ENCODE measurements at places on chromosomes 16 and 17.
A peak's percentile ranks its signal among the peaks of the same experiment; 100 is the strongest.

DNA sequence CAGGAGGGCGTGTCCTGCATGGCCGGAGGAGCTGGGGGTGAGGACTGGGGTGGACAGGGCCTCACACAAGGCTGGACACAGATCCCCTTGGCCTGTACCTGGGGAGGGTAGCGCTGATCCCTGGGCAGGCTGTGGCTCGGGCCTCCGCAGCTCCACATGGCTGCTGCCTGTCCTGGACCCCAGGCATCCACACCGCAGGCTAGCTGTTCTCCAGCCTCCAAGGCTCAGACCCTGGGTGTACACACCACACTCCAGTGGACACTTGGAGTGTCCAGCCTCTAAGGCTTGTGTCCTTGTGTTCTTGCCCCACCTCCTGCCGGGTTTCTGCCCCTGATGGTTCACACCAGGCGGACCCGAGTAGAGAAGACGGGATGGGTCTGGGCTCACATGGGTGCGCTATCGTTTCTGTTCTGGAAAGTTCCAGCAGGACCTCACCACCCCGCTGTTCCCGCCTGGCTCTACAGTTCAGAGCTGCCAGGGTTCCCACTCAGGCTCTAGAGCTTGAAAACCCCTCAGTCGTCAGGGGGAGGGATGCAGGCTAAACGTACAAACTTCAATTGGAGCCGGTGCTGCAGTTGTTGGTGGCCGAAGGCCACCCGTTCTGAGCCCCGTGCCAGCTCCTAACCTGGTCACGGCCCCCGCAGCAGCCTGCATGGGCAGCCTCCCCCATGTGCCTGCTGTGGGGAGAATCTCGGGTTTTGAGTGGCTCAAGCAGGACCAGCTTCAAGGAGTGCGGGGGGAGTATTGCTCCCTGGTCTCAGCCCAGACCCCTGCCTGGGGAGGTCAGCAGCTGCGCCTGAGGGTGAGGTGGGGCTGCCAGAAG lies 6.6 kb upstream of the FN3KRP start:
- DNase-seq: no peak

DNA sequence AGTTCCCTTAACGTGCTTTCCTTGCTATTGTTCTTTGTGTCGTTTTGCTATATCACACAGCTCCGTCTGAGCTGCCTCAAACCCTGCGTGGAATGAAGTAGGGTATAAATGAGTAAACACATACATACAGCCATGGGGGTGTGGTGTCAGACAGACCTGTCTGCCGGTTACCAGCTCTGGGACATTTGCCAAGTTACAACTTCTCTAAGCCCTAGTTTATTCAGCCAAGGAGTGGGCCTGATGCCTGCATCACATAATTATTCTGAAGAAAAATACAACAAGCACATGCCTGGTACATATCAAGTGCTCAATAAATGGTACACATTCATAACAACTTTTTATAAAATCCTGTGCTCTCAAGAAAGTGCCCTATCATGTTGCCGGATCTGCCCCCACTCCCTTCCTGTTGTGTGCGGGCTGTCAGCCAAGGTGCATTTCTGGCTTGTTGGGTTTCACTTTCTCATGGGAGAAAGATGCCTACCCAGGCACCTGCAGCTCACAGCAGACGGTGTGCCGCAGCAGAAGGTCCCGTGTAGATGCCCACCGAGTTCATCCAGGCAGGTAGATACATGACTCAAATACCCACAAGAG lies 30.5 kb downstream of the SMPD3 start:
- DNase-seq: peak; percentile 86

DNA sequence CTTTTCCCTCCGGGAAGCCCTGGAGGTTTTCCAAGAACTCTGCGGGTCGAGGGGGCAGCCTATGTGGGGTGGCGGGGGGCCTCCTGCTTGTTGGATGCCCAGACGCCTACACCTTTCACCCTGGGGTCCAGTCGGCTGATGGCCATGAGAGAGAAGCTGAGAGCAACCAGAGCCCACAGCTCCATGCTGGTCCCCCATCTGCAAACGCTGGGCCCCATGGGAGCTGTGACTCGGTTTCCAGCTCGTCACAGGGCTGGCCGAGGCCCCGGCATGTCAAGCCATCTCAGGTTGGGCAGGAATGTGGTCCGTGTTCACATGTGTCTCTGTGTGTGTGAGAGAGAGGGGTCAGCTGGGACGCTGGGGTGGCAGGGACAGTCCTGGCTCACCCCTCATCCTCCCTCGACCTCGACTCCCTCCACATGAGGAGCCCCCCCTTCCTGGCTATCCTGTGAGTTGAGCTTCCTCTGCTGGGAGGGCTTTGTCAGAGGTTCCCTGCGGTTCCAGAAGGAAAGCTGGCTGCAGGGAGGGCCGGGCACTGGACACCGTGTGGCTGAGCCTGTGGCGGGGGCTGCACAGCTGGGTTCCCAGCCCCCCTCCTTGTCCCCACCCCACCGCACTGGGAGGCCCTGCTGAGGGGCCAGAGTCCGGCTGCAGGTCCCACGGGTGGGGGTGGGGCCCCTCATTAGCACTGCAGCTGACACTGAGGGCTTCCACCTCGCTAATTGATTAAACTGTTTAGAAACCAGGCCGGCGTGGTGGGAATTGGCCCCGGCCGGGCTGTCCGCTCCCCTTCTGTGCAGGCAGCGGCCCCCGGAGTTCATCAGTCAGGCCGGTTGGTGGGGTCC lies 19.1 kb downstream of the METRNL start:
- DNase-seq: no peak

- no peak for DNase-seq
These were observed 47.9 kb upstream of the ARHGAP17 start for GRCh38 chr16:25063102-25063501.

DNA sequence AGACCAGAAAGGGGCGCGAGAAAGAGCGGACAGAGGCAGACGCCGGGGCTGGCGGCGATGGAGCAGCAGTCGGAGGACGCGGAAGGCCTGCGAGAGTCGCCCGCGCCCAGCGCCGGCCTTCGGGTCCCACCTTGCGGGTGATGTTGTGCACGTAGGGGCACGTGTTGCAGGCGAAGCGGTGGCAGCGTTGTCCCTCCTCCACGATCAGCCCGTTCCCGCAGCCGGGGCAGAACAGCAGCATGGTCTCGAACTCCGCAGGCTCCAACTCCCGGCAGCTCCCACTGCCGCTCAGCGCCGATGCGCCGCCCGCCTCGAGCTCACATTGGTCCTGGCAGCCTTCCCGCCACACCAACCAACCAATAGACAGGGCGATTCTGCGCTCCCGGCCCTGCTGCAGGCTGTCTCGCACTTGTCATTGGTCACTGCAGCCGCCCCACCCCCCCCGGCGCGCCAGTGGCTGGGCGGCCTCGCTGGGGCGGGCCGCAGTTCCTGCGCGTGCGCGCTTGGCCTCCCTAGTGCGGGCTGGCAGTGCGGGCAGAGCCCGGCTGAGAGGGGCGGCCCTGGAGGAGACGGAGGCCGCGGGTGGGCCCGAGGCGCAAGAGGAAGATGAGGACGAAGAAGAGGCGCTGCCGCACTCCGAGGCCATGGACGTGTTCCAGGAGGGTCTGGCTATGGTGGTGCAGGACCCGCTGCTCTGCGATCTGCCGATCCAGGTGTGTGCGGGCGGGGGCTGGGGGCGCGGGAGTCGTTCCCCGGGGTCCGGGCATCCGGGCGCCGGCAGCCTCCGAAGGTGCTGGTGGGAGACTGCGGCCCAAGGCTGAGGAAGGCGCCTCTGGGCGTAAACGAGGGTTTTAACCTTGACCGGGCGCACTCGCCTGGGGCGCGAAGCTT lies at the start of the genes POLR3K and SNRNP25:
POLR3K (minus strand) TSS at position 263 of the 891 bp plus-strand sequence; CDS start at position 241, 22 bp downstream.
SNRNP25 (plus strand) TSS at position 483 of the 891 bp plus-strand sequence; CDS start at position 672, 189 bp downstream.
- peak; percentile 97 for DNase-seq

Measured in DMS53 (cell line).